Stimulated activated CD4-positive, alpha-beta T cell treated with anti-CD3 and anti-CD28 coated beads, Interleukin-2, amount 100 ng/mL, for 24 hours (primary cell): ENCODE measurements at places on chromosomes 16 and 17.

DNA sequence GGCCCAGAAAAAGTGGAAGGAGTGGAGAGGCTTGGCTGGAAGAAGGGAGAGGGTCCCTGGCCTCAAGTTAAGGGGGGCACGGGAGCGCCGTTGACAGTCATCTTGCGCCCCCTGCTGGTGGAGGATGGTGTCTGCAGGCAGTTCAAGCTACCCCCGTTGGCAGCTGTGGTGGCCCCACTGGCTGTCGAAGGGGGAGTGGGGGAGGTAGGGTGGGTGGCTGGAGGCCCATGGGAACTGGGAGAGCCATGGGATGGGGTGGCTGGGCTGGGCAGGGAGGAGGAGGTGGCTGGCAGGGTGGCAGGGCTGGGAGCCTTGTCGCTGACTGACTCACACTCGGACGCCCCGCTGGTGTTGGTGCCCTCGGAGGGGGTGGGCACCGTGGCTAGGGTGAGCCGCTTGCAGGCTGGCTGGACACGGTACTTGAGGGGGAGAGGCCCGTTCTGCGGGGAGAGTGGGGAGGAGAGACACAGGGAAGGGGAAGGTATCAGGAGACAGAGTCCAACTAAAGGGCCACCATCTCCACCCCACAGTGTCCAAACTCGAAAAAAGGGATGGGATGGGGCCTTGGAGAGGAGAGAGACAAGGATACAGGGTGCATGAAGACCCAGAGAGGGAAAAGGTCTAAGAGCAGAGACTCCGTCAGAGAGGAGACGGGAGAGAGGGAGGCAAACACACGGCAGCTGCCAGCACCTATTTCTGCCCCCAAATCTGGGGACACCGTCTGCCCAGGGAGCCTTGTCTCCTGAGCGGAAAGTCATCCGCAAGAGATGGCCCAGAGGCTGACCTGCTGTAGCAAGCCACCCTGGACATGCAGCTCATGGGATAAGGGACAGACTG, 5.2 kb downstream of the CISD3 start:
- DNase-seq: peak; percentile 86

DNA sequence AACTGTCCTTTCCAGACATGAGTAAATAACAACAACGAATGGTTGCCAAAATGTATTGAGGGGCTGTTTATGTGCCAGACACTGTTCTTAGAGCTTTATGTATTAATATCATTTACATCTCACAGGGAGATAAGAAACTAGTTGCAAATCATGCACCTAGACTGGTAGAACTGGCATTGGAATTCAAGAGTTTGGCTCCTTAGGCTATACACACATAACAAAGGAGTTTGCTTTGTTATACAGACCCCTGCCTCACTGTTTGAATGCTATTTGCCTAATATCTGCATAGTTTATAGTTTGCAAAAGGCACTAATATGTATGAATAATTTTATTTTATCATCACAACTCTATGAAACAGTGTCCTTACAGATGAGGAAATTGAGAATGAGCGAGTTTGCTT, 100.0 kb downstream of the FTO start:
- no peak for DNase-seq

DNA sequence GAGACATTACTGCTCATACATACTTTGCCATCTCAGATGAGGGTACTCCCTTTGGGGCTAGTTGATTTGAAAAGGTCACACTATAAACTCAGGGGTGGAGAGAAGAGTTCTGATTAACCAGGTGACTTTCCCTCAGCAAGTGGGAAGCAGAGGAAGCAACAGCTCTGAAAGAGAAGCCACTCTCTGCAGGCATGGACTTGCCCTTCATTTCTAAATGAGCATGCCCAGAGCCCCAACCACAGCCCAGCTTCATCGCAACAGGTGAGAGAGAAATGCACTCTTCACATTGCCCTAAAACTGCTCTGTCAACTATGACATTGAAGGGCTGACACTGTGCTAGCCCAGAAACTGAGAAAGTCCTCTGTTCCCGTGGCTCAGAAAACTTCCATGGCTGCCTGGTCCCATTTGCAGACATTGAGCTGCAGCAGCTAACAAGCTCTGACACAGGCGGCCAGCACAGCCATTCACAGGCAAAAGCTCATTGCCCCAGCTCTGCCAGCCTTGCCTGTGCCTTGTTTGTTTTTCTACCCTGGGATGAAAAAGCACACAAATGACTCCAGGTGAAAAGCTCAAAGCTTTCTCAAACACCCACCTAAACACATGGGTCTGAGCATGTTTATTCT, 419.8 kb upstream of the DYNLRB2 start:
- DNase-seq: no peak

GRCh38 chr17:8746501-8747236, 2.0 kb upstream of the CCDC42 start:
- no peak for DNase-seq

GRCh38 chr17:74172700-74173099, 30.8 kb upstream of the RPL38 start:
- DNase-seq: no peak

DNA sequence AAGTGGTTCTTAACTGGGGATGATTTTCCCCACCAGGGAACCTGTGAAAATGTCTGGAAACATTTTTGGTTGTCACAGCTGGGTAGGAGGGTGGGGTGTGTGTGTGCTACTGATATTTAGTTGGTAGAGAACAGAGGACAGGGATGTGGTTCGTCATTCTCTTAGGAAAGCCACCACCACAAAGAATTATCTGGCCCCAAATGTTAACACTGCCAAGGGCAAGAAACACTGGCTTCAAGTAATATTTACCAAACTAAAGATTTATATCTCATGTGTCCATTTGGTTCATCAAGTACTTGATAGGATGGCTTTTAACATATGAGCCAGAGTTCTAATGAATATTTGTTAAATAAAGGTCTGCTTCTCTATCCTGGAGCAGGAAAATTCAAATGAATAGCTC, 19.5 kb downstream of the MPHOSPH6 start:
- DNase-seq: no peak

DNA sequence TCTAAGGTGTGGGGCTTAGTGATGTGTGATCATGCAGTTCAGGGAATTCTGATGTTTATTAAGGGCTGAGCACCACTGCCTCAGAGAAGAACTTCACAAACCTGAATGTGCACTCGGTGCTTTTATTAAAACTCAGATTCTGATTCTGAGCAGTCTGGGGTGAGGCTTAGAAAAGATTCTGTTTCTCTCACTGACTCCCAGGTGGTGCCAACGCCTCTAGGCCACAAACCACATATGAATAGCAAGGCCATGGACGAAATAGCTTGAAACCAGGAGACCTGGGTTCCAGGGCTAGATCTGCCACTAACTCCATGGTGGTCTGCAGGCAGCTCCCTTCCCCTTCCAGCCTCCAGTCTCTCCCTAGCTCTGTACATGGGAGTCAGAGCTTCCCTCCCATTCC, 169.1 kb downstream of the HS3ST3B1 start:
- no peak for DNase-seq

DNA sequence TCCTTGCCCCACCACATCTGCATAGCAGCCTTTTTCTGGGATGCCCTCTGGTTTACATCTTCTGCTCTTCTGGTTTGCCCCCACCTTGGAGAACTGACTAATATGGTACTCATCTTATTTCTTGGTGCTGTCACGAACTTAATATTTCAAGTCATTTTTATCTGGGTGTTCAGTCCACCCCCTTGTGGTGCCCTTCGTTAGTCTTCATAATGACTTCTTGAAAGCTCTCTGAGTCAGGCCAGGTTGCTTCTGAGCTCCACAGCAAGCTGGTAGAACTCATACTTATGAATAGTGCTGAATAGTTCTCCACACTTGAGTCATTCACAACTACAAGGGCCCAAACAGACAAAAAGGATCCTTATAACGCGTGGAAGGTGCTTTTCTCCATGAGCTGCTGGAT, 35.8 kb upstream of the TEKT3 start:
- DNase-seq: no peak

GRCh38 chr17:51372345-51373004, 112.1 kb downstream of the UTP18 start:
- DNase-seq: no peak

DNA sequence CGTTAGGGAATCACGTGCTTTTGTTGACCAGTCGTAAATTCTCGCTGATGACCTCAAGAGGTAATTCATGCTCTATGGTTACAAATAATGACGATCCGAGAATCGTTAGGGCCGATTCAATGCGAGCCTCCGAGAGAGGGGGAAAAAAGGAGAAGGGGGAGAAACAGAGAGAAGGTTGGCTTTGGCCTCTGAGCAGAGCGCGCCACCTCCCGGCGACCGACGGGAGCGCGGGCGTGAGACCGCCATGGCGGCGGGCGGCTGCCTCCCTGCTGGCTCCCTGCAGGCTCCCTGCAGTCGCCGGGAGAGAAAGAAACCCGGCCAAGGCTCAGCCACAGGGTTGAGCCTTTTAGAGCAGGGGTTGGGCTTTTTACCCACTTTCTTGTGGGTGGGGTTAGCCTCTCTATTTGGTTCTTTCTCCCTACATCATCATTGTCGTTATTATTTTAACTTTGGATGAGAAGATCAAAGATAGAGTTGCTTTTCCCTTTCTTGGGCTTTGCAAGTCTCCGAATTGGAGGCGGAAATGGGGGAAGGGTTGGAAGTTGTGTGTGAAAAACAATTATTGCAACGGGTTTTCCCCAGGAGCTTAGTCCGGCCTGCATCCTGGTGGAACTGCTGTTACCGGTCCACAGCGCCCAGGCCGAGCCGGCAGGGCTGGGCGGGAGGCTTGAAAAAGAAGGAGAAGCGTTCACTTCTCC, 410 bp upstream of the HOXB5 start:
- DNase-seq: peak; percentile 87

- no peak for DNase-seq
Observed at GRCh38 chr17:59399914-59400313, 68.5 kb downstream of the YPEL2 start.

- DNase-seq: no peak
Observed at GRCh38 chr17:62648956-62649294, 21.5 kb downstream of the MRC2 start.

DNA sequence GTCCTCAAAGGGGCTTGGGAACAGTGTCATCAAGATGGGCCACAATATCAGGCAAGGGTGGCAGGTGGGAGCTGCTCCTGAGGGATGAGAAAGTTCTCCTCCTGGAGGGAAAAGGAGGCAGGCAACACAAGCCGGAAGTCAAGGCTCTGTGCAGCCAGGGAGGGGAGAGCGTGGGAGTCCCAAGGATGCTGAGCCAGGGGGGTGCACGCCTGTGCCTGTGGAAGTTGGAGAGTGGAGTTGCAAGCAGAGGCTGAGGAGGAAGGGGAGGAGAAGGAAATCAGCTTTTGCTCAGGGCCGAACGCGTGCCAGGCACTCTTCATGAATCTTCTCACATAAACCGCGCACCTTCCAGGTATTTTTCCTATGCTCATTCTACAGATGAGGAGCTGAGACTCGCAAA, 7.4 kb upstream of the SLC13A2 start:
- DNase-seq: no peak

DNA sequence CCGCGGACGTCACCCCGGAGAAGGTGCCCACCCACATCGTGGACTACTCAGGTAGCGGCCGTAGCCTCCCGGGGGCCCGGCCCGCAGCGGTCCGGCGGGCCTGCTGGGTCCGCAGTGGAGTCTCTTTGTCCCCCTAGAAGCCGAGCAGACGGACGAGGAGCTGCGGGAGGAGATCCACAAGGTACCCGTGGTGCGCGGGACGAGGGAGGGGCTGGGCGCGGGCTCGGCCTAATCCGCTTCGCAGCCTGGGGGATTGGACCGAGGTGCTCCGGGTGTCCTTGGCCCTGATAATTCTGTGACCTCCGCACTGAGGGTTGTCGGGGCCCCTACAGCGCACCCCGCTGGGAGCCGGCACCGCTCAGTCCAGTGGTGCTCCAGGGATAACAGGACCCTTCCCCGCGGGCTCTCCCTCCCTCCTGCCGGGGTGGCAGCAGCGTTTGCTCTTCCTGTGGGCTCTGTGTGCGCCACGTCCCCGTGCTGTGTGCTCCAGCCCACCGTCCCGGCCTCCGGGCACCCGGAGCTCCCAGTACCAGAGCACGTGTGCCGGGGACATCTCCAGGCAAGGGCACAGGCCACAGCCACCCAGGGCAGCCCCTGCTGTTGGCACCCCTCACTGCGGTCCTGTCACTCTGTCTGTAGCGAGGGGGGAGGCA, 713 bp downstream of the RHOT2 start:
- DNase-seq: peak; percentile 31

DNA sequence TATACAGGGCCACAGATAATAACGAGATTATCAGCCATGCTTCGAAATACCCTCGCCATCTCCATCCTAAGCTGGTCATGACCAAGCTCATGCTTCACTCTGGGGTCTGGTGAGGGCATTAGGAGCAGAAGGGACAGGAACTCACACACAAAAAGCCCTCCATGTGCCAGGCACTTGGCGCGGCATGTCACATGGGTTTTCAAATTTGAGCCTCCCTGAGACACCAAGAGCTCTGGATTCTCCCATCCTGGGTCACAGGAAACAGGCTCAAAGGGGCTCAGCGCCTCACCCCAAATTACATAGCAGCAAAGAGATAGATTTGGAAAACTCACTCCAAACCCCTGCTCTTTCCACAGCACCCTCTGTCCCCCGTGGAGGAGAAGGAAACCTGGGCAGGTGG, 239.5 kb downstream of the GSG1L start:
- DNase-seq: no peak

DNA sequence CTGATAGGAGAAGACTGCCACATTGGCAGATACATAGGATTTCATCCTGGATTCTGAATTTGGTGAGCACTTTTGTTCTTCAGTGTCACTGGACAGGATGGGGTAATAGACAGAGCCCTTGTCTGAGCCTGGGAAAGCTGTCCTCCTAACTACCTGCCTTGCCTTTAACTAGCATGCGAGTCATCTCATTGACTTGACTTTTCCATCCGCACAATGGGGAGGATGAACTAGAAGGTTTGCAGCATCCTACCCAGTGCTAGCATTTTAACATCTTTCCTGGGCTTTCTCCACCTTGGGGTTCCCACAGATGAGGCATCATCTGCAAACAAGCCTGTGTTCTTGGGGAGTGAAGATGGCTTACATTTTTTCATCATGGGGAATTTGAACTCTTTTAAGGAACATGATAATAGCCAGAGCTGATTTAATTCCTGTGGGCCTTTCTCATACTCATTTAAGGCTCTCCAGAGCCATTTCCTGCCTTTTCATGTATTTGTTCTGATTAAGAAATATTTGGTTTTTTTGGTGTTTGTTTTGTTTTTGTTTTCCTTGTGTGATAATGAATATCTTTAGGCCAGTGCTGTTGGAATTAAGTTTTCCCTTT, 139.5 kb downstream of the MSI2 start:
- no peak for DNase-seq

DNA sequence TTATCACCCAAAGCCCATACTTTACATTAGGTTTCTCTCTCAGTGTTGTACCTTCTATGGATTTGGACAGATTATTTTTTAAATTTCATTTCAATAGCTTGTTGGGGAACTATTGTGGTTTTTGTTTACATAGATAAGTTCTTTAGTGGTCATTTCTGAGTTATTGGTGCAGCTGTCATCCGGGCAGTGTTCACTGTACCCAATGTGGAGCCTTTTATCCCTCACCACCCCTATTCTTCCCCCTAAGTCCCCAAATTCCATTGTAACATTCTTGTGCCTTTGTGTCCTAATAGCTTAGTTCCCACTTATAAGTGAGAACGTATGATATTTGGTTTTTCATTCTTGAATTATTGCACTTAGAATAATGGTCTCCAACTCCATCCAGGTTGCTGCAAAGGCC, 57.5 kb downstream of the SLFN11 start:
- DNase-seq: no peak
